ENCODE measurements at places on chromosomes 11 and 22.

DNA sequence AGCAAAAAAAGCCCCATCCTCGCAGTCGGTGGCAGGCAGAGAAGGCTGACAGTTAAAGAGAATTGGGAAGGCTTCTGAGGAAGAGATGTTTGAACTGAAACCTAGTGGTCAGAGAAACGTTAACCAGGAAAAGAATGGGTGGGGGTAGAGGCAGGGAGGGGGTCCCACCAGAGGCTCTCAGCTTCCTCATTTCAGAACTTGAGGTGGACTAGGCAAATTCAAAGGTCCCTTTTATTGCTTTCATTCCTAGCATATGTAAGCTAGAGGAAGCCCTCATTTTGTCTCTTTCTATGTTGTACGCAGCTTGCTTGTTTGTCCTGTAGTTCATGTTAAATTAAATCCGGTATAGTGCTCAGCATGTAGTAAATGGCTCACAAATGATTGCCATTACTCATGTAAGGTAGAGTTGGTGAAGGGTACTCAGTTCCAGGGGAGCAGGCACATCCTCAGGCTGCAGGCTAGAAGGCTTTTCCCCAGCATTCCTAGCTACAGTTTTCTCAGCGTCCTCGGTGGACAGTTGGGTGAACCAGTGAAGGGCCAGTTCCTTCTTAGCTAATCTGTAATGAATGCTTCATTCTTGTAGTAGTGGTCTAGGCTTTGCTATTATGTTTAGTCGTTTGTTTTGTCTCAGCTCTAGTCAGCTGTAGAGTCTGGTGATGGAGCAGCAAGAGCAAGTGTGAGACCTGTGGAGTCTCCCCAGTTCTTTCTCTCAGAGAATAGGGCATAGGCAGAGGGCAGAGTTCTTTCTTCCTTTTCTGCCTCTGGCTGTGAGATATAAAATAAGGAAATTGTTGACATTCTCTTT lies 58.6 kb downstream of the UVRAG start:
- DNase-seq, result no peak

GRCh38 chr11:45921561-45922424 lies 663 bp upstream of the LARGE2 start:
- DNase-seq, result no peak

DNA sequence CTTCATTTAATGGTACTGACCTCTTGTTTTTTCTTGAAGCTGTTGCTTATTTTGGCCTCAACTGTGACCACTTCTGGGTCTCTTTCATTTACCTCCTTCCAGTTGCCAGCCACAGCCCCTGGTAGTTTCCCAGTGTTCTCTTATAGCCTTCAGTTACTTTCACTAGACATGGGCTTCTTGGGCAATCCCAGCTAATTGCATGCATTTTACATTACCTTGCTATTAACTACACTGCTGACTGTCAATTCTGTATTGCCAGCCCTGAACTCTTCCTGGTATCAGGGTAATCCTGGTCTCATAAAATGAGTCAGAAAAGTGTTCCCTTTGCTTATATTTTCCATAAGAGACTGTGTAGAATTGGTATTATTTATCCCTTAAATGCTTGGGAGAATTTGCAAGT lies 195.8 kb upstream of the LARGE1 start:
- no peak for DNase-seq

DNA sequence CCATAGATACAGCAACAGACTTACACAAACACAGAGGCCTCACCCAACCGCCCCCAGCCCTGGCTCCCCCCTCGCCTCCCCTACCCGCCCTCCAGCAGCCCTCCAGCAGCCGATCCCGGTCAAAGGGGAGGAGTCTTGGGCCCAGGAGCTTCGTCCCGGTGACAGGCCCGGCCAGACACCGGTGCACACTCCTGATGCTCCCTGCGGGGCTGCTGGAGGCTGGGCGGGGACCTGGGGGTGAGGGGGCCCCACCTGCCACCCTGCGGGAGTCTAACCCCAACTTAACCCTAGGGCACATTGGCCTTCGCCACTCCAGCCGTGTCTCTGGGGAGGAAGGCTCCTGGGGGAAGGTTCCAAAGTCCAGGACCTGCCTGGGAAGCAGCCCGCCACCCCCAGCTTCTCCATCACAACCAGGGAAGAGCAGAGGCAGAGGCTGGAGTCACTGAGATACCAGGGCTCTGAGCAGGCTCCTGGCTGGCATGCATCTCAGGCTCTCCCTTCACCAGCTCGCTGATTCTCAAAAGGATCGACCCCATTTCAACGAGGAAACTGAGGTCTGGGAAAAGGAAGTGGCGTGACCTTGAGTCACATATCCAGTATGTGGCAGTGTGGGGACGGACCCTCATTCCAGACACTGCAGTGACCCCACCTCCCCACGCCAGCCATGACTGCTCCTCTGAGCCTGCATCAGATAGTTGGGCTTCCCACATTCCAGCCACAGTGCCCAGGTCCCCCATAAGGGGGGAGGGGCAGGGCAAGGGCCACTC lies 14.4 kb downstream of the BCL9L start:
- DNase-seq, result no peak

GRCh38 chr22:22207845-22208564 lies 36.6 kb upstream of the VPREB1 start:
- peak; percentile 19 for DNase-seq

GRCh38 chr11:114130115-114130576 lies 70.6 kb downstream of the ZBTB16 start:
- DNase-seq, result no peak

GRCh38 chr11:47020793-47021526 lies 84.4 kb downstream of the CSTPP1 start:
- DNase-seq, result no peak

DNA sequence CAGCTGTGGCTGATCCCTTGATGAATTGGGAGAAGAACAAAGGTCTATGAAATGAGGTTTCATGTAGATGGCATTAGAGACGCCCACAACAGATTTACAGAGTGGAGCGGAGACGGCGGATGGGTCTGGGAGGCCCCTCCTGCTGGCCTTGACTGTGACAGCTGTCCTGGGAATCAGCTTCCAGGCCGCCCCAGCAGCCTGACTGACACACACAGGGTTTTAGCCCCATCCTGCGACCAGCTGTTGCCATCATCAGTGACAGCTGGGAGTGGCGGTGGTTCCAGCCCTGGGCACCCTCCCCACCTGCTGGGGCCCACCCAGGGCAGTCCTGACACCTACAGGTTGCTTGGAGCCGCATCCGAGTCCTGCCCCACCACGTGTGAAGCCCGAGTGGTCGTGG lies 64.0 kb upstream of the PPP6R3 start:
- DNase-seq, result no peak

GRCh38 chr11:86547727-86548126 lies 124.7 kb downstream of the ME3 start:
- DNase-seq, result no peak

DNA sequence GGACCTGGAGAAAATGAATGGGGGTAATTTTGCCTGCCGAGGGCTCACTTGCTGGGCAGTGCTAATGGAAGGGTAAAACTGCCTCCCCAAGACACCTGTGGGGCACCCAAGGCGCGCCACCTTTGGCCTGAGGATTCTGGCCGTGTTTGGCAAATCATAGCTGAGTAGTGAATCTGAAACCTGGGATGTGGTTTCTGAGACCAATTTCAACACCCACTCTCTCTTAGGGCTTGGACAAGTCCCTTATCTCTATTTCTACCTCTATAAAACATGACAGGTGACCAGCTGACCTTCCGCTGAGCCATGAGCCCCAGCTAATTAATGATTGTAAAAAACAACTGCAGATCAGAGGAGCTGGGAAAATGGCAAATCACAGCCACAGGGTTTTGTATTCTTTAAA lies 1.5 kb upstream of the PACSIN3 start:
- no peak for DNase-seq

DNA sequence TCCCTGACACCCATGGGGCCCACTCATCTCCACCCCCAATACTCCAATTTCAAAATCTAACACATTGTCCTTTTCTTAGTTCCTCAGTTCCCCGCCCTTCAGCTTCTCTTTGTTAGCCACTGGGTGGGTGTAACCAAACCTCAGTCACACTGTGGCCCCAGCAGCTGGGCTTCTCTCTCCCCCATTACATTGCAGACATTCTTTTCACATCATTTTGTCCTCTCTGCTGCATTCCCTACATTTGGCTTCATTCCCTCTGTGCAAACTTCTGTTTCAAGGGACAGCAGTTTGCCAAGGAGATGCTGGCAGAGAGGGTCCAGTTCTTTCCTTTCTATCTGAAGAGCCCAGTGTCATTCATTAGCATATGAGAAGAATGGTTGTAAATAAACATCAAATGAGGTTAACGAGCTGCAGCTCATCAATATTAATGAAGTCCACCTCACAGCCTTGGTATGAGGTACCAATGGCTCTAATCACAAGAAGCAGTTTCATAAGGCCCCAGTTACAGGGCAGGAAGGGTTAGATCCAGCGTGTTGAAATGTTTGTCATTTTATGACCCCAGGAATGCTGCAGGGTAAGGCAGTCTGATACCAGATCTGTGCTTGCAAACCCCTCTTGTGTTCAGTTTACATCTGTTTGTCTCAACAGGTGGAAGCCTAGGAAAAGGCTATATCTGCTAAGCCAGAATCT lies 72.3 kb downstream of the ARFGAP2 start:
- DNase-seq, result no peak

GRCh38 chr11:7551571-7551970 lies 37.8 kb downstream of the PPFIBP2 start:
- DNase-seq, result no peak

- no peak for DNase-seq
Measured at GRCh38 chr22:44051358-44051757, 27.3 kb downstream of the PARVB start.

- no peak for DNase-seq
Measured at GRCh38 chr11:105162506-105162905, 22.9 kb upstream of the CARD18 start.

DNA sequence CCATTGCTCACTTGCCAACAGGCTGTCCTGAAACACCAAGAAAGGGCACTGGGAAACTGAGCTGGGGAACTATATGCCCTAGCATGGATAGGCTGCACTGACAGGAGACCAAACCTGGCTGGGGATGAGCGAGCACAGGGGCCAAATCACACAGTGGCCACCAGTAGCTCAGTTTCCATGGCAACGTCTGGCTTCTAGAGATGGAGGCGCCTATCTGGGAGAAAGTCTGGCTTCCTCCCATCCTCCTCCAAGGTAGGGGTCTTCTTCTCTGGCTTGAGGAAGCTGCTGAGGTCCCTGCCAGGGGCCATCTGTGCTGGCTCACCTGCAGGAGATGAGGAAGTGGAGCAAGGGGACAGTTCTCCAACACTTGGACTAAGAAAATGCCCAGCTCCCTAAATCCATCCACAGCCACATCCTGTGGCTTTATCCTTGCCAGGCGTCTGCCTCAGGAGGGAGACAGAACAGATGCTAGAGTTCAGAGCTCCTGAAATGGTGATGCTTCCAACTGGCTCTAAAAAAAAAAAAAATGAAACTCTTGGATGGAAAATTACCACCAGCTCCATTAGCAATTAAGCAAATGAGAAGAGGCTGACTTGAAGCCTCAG lies 48.3 kb downstream of the SYT13 start:
- no peak for DNase-seq

DNA sequence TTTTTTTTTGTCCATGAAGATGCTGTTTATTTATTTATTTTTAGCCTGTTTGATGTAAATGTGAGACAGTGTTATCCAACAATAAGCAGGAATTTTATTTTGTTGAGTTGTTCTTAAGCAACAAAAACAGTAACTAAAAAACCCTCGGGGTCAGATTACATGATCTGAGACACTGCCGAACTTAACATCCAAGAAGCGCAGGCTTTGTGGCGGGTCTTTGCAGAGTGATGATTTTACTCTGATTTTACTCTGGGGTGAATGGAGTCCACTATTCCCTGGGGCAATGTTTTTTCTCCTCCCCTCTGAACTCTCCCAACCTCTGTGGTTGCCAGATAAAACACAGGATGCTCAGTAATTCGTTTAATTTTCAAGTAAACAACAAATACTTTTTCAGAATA lies 450.1 kb upstream of the B3GAT1 start:
- DNase-seq, result no peak

GRCh38 chr11:120172054-120172911 lies 34.4 kb upstream of the TRIM29 start:
- DNase-seq, result no peak

GRCh38 chr11:73415854-73416615 lies 39.8 kb downstream of the RELT start:
- DNase-seq, result no peak

- DNase-seq, result no peak
Measured at GRCh38 chr11:88282747-88283515, 54.6 kb downstream of the CTSC start.

DNA sequence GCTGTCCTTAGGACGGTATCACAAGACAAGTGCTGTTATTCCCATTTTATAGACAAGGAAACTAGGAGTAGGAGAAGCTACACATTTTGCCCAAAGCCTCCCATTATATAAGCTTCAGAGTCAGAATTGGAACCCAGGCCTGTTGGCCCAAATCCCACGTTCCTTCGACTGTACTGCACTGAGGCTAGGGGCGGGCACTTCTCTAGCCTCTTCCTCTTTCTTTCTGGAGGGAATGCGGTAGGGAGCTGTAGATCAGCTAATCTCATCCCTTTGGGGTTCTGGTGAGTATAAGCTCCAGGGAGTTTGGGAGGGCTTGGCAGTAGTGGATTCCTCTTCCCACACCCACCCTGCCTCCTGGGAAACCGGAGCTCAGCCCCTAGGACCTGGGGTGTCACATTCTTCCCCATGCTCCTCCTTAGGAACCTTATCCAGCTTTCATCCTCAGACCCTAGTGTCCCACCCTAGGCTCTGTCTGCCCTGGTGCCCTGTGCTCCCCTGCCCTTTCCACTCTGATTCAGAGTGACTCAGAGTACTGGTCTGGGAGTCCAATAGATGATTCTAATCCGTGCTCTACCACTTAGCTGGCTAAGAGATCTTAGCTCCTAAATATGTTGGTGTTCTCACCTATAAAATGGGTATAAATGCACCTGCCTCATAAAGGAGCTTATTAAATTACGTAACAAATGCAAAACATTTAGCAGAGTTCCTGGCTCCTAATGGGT lies 29.3 kb downstream of the PHLDB1 start:
- DNase-seq, result no peak

GRCh38 chr22:18065256-18065655 lies 12.5 kb upstream of the PEX26 start:
- no peak for DNase-seq

- no peak for DNase-seq
Measured at GRCh38 chr11:124075841-124076651, 34.9 kb upstream of the OR10G7 start.

GRCh38 chr11:68266121-68266891 lies 5.5 kb downstream of the C11orf24 start:
- no peak for DNase-seq

- no peak for DNase-seq
Measured at GRCh38 chr11:8426076-8426475, 162.4 kb upstream of the LMO1 start.

DNA sequence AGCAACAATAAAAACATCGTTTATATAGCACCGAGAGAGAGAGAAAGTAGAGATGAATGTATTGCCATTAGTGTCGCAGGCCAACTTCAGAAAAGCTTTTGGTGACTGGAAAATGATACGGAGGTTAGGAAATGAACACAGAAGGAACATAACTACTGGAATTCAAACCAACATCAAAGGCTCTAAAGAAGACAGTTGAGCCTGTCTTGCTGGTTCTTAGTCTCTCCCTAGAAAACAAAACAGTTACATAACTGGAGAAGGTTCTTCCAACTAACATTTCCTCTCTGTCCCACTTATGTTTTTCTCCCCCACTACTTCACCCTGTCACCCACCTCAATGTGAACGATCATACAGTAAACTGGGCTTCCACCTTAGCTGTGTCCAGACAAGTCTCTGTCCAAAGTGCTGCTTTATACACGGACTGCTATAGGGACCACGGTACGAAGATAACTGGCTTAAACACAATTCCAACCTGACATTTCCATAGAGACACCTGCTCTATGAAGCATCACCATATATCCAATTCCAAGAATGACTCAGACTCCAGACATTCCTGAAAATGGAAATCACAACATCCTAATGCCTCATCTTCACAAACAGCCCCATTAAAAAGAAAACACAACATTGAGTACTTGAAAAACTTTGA lies 85.2 kb upstream of the ARHGAP32 start:
- DNase-seq, result no peak
